KBM-7 (cell line): ENCODE measurements at places on chromosomes 16 and 17.

- DNase-seq: no peak
Observed at GRCh38 chr16:6111390-6111789, 1013.8 kb upstream of the EEF2KMT start.

DNA sequence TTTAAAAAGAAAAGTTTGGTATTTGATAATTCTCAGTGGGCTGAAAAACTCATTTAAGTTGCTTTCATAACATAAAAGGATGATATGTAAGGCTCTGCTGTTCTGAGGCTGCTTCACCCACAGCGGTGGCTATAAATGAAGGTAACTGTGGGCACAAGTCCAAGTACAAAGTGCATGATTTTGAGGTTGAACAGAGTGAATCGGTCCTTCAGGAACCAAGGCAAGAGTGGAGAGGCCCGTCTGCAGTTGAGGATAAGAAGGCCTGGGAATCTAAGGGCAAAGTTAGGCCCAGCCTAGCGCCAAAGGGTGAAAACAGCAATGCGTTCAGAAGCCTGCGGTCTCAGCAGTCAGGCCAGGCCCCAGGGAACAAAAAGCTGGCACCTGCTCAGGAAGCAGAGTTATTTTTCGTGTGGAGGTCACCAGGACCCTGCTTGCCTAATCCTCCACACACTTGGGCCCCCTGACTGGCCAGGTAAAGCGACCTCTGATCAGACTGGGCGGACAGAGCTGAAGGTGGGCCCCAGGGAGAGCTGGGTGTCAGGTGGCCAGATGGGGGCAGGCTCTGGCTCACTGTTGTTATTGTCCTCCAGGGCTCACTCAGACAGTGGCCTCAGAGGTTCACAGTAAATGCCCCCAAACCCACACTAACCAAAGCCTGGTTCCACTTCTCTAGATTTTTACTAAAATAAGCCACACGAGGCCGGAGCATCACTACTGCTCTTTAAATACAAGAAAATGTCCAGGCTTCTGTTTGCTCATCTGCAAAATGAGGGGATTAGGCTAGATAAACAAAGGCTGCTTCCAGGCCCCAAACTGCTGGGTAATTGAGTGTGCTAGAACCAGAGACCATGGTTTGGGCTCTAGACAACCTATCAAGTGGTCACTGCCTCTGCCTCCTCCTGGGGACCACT is 46.5 kb downstream of the TEX2 start:
- no peak for DNase-seq

DNA sequence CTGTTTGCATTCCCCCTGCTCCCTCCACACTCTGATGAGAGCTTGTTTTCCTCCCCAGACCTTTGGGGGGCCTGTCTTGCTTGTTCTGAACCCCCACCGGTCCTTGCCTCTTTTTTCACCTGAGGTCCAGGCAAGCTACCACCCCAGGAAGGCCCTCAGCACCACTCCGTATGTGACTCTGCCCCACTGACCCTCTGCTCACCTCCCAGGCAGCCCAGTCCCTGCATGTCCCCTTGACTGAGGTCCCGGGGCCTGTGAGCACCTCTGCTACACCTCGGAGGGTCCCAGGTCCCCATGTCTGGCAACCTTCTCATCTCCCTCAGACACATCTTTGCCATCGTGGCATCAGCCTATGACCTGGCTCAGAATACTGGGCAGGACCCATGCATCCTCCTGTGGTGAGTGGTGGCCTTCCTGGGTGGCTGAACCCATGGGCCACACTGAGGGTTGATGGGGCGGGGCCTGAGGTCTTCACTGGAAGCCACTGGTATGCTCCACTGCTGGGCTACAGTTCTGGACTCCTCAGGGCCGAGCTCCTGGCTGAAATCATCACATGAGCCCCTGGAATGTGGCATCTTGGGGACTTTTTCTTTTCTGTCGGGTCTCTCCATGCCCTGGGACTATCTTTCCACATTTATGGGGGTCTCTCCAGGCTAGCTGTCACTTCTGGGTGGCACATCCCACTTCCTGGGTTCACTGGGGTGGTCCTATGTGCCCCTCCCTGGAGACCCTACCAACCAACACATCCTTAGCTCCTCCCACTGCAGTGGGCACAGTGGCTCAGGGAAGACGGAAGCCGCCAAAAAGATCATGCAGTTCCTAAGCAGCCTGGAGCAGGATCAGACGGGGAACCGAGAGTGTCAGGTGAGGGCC is 3.5 kb downstream of the MYO15B start:
- no peak for DNase-seq

DNA sequence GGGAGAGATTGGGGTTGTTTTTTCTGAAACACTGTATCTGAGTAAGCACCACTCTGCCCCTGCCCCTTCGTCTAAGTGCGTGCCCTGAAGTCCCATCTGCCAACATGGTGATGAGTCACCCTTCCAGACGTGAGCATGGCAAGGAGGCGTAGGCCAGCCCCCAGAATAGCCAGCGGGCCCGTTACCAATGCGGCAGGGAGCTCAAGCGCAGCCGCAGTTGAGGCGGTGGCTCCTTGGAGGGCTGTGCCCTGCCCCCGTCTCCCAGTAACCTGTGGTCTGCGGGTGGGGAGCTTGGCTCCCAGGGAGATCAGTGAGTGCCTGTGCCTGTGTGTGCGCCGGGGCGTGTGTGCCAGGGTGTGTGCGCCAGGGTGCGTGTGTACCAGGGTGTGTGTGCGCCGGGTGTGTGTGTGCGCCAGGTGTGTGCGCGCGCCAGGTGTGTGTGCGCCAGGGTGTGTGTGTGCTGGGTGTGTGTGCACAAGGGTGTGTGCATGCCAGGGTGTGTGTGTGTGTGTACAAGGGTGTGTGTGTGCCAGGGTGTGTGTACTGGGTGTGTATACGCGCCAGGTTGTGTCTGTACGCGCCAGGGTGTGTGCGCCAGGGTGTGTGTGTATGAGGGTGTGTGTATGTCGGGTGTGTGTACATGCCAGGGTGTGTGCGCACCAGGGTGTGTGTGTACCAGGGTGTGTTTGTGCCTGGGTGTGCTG is 98.6 kb upstream of the CHMP6 start:
- no peak for DNase-seq

DNA sequence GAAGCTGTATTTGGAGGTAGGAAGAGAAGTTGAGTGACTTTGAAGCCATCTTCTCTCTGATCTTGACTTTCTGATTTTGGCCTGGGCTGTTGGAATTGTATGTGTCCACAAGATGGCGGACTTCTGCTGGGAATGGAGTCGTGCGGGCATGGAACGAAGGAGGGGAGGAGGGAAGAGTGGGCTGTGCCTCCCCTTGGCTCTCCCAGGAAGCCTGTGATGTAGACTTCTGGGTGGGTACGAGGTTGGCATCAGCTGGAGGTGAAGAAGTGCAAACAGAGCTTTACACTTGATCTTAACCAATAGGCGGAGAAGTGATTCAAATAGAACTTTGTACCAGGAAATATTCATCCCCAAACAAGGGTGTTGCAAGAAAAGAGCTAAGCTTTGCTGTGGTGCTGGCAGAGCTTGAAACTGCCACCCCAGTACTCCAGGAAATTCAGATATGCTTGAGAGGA is 7.4 kb upstream of the TMEM220 start:
- peak; percentile 70 for DNase-seq

- DNase-seq: no peak
Observed at GRCh38 chr16:87375426-87376135, 8.0 kb downstream of the FBXO31 start.

- DNase-seq: no peak
Observed at GRCh38 chr17:1050996-1051925, 54.3 kb downstream of the TIMM22 start.

DNA sequence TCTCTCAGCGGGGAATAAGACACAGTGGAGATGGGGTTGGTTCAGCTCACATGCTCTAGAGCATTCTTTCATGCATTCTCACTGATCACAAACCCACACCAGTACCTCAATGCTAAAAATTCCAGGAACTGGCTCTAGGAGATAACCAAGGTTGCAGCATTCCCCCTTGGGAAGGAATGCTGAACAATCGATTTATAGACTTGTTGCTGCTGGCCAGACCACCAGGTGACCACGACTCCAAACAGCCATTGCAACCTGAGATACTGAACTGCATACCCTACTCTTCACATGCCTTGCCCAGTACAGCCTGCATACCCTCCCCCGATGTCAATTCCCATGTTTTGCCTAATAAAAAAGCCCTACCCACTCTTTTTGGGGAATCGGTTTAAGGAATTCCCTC is 75.1 kb upstream of the GPRC5B start:
- DNase-seq: no peak

- peak; percentile 83 for DNase-seq
Observed at GRCh38 chr17:39325528-39326240, 75.7 kb downstream of the FBXL20 start.

DNA sequence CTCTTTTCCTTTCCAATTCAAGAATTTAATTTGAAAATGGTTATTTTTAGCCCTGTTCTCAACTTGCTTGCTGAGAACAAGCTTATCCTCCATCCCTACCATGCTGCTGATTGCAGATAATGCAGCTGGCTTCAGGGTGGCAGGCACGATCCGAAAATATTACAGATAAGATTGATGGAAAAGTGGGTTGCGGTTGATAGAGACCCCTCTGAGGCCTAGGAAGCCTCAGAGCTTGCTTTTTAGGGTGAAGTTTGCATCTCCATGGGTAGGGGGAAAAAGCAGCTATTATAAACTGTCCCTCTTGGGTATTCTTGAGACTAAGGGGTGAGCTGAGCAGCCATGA is 116.5 kb upstream of the GOT2 start:
- DNase-seq: no peak

DNA sequence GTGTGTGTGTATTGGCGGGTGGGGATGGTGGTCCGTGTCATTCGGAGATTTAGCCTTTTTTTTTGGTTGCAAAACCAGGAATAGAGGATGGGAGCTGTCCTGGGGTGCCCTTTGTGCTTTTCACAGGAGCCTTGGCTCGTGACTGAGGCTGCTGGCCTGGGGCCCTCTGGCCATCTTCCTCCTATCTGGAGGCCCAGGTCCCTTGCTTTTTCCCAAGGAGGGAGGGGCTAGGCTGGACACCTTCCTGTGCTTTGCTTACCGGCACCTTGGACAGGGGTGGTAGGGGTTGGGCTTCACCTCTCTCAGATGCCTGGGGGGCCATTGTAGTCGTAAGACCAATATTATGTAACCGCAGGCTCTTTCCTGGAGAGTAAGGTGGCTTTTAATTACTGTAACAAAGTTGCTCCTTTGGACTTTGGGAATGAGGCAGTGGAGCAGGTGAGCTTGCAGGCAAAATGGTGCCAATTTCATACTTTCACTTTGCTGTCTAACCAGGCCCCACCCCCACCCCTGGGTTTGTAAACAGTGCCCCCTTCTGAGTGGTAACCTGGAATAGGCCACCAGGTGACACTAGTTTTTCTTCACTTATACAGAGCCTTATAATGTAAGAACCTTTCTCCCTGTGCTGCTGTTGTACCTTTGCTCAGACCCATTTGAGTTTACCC is 1.2 kb downstream of the DYNLL2 start:
- DNase-seq: peak; percentile 51
